ENCODE measurements at places on chromosomes 3 and 15.

DNA sequence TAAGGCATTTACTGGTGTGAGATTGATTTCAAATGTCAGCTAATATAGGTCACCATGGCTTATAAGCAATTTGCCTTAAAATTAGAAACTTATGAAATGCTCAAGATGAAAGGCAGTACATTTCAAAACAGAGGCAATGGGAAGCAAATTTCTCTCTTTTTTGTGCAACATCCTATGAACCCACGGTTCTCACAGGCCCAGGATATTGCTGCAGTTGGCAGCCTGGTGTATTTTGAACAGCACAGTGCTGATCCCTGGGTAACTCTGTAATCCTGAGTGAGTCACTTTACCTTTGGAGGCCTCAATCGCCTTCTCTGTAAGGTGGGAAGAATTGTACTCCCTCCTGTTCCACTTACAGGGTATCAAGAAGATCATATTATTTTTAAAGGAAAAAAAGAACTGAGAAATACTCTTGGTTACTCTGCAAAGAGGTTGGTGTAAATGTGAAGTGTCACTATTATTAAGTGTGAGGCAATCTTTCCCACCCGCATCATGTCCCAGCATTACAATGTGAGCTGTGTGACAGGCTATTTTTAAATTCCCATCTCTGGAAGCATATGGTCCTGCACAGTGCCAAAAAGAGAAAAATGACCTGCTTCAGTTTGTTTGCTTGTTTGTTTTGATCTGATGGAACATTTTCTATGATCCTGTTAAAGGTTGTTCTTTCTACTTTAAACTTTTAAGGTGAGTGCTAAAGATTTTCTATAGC is 190.1 kb upstream of the LPP start:
- DNase-seq: peak; percentile 91

GRCh38 chr3:157376603-157377300 is 59.9 kb upstream of the PTX3 start:
- no peak for DNase-seq

GRCh38 chr3:70312336-70312735 is at the start of gene MDFIC2:
Gene MDFIC2, minus strand, starts transcription at chr3:70312638. Its CDS starts 665 bp downstream, at chr3:70311973.
- no peak for DNase-seq

DNA sequence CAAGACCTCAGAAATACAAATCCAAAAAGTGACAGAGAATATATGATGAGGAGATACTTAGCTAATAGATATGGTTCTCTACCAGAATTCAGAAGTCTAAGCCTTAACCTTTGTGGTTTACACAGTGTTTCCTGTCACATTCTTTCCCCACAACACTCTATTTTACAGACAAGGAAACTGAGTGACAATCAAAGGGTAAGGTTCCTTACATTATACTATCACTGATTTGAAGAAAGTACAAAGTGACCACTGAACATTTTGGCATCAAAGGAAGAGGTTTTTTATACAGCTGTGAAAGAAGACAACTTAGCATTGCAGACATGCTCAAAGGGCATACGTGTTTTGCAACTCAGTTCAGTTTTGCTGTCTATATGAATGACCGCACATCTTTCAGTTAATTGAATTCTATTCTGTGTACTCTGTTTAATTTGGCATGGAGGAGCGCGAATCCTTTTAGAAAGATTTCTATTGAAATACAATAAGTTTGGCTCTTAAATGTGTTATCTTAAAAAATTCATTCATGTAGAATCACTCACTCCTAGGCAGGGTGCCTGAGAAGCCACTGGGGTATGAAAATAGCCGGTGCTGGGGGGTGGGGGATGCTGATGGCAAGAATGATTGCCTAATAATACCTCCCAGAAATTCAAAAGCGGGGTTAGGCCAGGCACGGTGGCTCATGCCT is 66.5 kb upstream of the SKOR1 start:
- DNase-seq: no peak

DNA sequence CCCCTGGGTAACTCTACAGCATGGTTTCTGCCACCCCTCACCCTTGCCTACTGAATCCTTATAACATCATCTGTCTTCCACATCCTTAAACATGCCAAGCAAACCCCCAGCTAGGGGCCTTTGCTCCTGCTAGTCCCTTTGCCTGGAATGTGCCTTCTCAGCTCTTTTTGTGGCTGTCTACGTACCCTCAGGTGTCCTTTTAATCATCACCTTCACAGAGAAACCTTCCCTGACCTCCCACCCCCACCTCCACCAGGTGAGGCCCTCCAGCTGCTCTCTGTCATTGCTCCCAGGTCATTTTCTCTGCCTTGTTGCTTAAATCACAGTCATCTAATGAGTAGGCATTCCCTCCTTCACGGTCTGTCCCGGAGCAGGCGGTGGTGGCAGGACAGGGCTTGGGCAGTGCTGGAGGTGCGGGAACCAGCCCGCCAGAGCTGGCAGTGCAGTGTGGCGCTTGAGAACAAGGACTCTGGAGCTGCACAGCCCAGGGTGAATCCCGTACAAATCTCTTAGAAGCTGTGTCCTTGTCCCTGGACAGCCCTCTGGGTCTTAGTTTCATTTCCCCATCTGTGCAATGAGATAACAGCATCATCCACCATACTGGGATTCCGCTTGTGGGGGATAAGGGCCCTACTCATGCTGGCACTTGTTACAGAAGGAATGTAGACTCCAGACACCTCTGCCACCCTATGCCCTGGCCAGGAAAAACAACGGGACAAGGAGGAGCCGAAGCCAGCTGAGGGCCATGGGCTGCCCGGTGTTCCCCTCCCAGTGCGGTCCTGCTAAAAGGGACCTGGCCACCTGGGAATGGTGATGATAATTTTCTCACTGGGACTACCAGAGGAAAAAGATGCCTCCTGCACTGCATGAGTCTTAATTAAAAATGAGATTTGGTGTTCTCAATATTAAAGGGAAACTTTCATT is 52.1 kb upstream of the IQSEC1 start:
- DNase-seq: no peak

DNA sequence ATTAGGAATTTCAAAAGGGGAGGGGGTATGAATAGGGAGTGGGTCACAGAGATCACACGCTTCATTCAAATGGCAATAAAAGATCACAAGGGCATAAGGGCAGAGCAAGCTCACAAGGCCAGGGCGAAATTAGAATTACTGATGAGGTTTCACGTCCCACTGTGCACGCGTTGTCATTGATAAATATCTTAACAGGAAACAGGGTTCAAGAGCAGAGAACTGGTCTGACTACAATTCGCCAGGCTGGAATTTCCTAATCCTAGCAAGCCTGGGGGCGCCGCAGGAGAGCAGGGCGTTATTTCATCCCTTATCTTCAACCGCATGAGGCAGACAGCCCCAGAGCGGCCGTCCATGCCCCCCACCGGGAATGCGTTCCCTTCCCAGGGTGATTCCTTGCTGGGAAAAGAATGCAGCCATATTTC is 18.1 kb upstream of the SMCO1 start:
- no peak for DNase-seq
